ENCODE measurements at places on chromosomes 3 and 15.

DNA sequence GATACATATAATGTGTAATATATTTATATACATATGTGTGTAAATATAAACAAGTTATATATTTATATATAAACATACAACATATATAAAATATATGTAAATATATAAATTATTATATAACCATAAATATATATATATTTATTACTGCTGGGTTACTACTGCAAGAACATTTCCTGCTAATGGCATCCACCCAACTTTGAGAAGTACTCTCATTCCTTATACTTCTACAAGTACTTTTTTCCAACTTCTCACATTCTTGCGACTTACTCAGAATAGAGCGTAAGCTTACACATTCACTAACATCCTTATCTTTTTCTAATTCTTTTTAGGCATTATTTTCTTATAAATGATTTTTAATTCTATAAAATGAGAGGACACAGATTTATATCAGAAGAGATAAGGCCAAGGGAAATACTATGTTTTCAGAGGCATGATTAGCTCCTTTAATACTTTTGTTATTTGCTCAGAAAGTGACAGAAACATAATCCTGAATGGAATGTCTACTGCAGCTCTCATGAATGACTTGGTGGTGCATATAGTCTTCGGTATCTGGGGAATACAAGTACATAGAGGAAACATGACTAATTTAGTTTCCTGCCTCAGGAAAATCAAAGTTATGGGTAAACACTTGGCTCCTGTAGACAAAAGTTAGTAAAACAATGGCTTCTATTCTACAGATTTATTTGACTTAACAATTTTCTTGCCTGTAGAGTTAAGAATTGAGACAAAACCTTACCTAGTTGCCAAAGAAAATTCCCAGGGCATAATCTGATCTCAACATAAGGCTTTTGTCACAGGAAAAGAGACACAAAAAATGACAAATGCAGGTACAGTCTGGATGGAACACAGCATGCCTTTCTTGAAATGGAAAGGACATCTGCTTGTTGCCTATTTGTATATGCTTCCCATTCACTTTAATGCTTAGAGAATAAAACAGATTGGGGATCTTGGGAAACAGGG lies 453.9 kb downstream of the SQOR start:
- DNase-seq, result no peak

DNA sequence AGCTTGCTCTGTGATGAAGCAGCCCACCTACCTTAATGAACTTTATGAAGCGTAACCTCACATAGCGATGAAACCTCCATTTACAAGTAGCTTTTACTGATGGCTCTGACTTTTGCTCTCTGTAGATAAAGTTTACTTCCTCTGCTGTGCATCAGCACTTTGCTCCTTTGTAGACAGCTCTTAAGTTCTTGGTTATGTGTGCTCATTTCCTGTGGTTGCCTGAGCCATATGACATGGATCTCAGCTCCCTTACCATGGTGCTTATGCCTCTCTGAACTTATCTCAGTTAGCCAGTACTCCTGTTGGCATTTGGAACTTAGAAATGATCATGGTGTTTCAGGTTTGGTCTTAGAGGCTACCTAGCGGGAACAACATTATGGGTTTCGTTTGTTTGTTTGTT lies 7.8 kb downstream of the MFSD1 start:
- DNase-seq, result no peak

DNA sequence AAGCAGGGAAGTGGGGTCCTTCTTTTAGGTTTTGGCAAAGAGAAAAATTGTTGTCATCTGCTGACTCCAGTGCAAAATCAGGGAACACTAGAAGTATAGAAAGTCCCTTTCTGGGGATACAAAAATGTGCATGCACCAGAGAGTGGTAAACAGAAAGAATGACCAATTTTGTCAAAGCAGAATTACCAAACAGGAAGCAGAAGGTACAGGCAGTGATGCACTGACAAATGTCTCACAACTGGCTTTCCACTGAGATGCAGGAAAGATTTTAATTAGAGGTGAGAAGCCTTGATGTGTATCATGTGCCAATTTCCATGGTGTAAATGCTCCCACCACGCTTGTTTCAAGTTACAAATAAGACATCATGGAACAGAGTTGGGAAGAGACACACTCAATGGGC lies 66.0 kb downstream of the TRIM69 start:
- DNase-seq, result no peak

GRCh38 chr15:69265347-69265955 lies 33.3 kb upstream of the PAQR5 start:
- no peak for DNase-seq

DNA sequence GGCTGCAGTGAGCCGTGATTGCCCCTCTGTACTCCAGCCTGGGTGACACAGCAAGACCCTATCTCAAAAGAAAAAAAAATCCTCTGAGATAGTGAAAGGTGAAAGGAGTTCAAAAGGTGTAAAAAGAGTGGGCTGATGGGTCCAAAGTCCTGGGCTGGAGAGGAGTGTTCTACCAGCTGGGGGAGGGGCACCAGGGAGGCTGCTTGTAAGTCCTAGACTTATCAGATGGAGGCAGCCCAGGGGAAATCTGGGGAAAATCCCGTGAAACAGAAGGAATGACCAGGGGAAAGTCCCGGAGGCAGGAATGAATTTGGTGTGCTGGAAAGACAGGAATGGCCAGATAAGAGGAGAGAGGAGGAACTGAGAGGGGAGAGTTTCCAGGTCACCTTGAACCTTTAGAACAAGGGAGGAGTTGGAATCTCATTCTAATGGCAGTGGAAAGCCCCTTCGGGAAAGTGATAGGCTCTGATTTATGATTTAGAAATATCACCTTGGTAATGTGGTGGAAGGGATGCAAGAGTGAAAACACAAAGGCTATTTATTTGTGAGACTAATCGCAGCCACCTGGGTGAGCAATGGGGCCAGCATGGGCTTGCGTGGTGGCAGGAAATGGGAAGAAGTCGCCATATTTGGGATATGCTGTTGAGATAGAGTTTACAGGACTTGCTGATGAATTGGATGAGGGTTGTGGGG lies 23.4 kb upstream of the PPP4R2 start:
- DNase-seq, result no peak

- no peak for DNase-seq
Measured at GRCh38 chr15:66638377-66638776, 63.7 kb upstream of the SMAD6 start.

- DNase-seq, result peak; percentile 57
Measured at GRCh38 chr3:172511783-172512762, 11.2 kb downstream of the TNFSF10 start.

DNA sequence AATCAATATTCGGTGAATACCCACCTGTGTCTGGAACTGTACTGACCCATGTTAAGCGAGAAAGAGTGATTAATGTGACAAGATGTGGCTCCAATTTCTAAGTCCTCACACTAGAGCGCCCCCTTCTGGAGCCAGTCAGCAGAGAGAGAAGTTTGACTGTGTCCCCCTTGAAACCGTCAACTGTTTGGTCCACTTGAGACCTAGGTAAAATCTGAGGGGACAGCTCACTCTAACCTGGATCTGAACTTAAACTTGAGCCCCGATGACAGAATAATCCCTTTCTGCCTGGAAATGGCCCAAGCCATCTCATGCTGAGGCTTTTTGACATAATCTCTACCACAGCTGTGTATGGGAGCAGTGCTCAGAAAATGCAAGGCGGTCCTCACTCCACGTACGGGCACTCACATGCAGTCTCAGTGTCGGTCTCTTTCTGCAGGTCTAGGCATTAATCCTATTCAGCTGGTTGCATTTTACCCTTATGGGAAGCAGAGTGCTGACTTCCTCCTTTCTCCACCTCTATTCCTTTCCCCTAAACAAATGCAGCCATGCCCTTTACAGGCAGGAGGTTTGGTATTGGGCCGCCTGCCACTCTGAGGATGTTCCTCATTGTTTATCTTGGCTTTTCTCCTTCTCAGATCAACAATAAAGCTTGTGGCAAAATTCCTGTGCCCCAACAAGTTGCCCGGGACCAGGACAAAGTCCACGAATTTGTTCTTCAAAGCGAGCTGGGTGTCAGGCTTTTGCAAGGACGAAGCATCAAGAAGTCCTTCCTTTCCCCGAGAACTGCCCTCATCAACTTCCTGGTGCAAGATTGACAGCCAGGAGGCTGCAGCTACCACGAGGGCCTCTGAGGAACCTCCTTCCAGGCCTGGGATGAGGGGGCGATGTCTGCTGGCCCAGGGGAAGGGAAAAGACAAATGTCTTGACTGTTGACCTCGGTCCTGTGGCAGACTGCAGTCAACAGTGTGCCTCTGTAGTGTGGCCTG lies 47.5 kb upstream of the LIMD1 start:
- no peak for DNase-seq

- no peak for DNase-seq
Measured at GRCh38 chr3:169339386-169339785, 324.1 kb downstream of the MECOM start.

DNA sequence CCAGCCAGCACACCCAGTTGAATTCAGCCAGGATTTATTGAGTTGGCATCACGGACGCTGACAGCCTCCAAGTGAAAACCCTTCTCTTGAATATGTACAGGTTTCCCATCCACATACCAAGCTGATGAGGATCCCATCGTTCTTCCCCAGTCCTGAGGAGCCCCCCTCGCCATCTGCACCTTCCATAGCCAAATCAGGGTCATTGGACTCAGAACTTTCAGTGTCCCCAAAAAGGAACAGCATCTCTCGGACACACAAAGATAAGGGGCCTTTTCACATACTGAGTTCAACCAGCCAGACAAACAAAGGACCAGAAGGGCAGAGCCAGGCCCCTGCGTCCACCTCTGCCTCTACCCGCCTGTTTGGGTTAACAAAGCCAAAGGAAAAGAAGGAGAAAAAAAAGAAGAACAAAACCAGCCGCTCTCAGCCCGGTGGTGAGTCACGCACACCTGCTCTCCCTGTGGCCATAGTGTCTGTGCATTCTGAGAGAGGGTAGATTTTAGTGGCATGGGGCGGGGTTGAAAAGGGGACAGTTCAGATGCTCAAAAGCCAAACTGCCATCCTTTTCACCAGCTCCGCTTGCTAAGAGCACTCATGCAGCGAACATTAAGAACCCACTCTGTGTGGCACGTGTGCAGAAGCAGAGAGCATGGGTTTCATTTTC lies 51.2 kb downstream of the KLHL25 start:
- DNase-seq, result no peak

GRCh38 chr3:176183181-176183580 lies 1014.1 kb downstream of the TBL1XR1 start:
- no peak for DNase-seq

DNA sequence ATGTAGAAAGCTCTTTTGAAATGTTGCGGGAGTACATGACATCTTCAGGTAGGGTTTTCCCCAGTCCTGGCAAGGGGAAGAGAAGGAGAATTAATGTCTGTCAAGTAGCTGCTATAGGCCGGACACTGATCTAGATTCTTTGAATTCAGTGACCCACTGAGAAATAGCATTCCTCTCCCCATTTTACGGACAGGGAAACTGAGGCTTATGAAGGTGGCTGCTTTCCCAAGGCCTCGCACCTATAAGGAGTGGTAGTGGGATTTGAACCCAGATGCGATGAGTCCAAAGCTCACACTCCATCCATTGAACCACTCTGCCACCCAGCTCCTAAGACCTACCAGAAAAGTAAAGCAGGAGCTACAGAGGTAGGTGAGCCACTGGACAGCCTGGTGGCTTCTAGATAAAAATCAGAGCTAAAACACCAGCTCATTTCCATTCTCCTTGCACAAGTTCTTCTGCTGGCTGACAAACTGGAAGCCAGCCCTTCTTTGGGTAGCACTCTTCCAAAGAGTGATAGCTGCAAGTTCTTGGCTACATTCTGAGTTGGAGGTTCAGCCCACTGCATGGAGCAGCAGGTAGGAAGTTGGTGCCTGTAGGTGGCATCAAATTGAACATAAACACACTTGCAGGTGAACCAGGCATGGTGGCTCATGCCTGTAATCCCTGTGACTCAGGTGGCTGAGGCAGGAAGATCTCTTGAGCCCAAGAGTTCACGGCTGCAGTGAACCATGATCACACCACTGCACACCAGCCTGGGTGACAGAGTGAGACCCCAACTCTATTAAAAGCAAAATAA lies 22.0 kb downstream of the ZNF710 start:
- DNase-seq, result no peak

DNA sequence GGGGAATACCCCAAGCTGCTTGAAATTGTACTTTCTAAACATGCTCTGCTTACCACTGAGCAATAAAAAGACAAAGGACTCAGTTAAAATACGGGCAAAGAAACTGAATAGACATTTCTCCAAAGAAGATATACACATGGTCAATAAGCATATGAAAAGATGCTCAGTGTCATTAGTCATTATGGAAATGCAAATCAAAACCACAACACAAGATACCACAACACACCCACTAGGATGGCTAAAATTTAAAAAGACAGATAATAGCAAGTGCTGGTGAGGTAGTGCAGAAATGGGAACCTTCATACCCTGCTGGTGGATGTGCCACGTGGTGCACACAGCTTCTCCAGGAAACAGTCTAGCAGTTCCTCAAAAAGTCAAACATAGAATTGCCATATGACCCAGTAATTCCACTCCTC lies 21.3 kb downstream of the LRIG1 start:
- DNase-seq, result no peak

DNA sequence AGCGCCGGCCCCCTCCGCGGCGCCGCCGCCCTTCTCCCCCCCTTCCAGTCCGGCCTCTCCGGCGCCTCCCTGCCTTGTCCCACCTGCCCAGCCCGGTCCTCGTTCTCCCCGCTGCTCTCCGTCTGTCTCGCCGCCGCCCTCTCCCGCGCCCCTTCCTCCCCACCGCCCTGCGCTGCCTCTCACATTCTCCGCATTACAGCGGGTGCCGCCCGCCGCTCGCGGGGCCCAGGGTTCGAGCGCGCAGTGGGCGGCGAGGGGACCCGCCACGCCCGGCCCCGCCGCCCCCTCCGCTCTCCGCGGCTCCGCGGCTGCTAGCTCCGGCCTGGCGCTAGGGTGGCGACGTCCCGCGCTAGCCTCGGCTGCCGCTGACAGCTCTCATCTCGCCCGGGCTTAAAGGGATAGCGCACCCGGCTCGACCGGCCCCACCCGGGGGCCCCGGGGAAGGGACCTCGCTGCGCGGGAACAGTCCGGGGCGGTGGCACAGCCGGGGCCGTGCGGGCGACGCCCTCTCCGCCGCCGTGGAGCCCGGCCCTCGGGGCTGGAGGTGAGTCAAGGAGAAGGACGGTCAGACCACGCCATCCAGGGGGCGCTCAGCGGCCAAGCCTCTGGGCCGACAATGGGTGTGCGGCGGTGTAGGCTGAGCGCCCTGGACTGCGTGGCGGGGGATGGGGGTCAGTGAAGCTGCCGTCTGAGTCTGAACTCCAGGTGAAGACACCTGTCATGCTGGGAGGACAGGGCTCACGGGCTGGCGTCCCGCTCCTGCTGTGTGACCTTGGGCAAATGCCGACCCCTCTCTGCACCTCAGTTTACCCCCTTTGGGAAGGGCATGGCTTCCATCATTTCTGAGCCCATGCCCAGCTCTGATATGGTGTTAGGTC lies 187.4 kb upstream of the LINGO1 start:
- DNase-seq, result no peak

- no peak for DNase-seq
Measured at GRCh38 chr3:82194870-82195269, 433.4 kb upstream of the GBE1 start.

- no peak for DNase-seq
Measured at GRCh38 chr3:161224786-161225185, 3.7 kb downstream of the NMD3 start.

Measured in stimulated activated naive B cell treated with anti-CD40 and anti-IgM and Interleukin-4, amounts not matched to agents 10 μg/mL and 1 μg/mL and 100 μg/mL, for 72 hours (primary cell).